ENCODE measurements at places on chromosomes 1 and 21.

- DNase-seq: no peak
These were observed 150.8 kb downstream of the PEX14 start for GRCh38 chr1:10625554-10625953.

DNA sequence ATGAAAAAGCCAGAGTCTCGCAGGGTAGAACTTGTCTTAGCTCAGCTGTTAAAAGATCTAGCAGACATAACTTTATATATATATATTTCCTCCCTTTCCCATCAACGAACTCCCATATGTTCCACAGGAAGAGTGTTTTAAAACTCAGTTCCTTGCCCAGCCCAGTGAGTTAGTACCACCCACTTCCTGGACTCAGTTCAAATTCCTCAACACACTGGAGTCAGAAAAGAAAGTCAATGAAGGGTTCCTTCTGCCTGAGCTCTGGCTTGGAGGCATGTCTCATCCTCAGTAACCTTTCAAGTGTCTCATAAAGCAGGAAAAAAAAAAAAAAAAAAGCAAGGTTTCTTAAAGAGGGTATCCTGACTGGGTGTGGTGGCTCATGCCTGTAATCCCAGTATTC is 15.6 kb downstream of the TPM3 start:
- DNase-seq: peak; percentile 34

DNA sequence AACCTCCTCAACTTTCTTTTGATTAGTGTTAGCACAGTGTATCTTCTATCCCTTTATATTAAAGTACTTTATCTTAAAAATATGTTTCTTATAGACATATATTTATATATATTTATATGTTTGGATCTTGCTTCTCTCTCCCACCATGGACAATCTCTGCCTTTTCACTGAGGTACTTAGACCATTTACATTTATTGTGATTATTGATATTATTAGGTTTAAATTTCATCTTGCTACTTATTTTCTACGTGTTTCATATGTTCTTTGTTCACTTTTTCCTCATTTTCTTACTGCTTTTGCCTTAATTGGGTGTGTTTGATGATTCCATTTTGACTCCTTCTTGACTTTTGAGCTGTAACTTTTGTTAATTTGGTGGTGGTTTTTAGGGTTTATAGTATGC is 70.7 kb downstream of the POFUT2 start:
- no peak for DNase-seq

DNA sequence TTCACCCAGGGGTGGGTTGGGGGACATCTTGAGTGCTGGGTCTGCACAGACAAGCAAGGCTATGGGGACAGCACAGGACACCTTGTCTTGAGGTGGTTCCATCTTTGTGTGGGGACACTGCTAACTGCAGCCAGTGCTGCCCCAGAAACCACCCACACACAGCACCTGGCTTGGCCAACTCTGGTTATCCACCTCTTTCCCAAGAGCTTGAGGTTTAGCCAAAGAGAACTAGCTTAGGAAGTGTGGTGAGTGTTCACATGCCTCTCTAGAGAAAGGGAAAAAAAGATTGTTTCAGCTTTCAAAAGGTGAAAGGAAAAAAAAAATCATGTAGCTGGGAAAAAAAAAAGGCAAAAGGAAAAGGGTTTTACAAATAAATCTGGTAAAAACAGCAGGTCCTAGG is 32.4 kb downstream of the BCAR3 start:
- no peak for DNase-seq

DNA sequence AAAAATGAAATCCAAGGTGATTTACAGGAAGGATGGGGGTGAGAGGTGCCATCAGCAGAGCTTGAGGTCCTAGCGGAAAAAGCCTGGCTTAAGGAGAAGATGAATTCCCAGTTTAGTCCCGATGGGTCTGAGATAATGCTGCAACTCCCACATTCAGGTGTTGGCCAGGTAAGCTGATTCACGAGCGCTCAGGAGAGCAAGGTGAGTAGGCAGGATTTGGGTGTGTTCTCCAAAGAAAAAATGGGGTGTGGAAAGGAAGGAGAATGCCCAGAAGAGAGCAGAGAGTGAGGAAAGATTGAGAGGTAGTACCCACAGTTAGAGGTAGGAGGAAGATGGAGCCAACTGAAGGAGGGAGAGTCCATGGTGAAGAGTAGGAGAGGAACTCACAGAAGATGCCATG is 12.5 kb downstream of the RIMS3 start:
- no peak for DNase-seq
